Activated naive CD4-positive, alpha-beta T cell treated with Interleukin-2 at 50 U/mL for 16 hours (primary cell): ENCODE measurements at places on chromosomes 13 and 19.
A peak's percentile ranks its signal among the peaks of the same experiment; 100 is the strongest.

DNA sequence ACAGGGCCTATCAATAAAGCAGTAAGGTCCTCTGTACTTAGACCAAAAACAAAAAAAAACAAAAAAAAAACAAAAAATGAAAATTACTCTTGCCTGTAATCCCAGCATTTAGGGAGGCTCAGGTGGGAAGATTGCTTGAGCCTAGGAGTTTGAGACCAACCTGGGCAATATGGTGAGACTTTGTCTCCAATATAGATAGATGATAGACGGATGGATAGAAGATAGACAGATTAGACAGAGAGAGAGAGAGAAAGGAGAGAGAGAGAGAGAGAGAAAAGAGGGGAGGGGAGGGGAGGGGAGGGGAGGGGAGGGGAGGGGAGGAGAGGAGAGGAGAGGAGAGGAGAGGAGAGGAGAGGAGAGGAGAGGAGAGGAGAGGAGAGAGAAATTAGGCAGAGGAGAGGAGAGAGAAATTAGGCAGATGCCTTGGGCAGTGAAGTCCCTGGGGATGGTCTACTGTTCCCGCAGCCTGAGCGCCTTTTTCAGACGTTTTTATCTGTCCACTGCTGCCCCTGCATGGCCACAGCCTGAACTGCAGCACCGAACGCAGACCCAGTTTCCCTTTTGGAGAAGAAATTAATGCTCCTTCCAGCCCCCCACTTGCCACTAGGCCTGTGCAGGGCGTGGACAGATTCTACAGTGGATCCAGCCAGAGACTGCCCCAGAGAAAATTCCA, 9.8 kb upstream of the ZNF627 start:
- DNase-seq, result peak; percentile 81

DNA sequence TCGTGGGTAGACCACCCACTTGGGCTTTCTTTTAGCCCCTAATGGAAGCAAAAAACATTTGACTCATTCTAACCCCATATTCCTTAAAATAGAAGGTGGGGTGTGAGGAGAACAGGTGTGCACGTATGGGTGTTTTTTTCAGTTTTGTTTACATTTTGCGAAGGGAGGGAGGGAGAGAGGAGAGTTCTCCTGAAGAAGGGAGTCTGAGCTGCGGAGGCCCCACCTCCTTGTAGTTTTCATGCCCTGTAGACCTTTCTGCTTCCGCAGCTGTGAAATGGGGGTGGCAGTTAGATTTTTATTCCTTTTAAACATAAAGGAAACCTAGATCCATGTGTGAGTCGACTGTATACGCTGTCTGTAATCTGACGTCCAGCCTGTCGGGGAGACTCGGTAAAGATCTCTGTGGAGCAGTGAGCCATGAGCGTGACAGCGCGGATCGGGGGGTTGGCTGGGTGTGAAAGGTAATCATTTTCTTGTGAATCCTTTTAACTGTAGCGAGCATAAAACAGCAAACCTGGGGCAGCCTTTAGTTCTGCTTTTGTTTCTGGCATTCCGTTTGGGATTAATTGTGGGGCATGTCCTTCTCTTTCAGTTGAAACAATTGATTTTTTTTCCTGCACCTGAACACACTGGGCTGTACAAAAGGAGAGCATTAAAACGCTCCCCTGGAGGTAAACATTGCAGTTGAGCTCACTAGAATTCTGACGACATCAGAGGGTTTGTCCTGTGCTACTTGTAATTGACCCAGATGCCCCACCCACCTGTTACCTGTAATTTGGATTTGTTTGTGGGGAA, 2.3 kb downstream of the UPF1 start:
- DNase-seq, result peak; percentile 21

DNA sequence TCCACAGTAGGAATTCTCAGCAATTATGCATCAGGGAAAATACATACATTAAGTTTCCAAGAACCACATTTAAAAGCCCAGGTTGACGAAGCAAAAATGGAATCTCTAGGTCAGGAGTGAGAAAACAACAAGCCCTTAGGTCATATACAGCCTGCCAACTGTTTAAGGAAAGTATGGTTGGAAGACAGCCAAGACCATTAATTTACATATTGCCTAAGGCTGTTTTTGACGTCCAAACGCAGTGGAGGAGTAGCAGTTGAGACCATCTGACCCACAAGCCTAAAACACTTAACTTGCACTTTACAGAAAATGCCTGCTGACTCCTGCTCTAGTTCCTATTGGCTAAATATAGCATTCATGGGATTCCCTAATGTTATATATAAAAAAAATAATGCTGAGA, 299.0 kb downstream of the ITGBL1 start:
- no peak for DNase-seq

GRCh38 chr13:90868321-90868920, 479.1 kb upstream of the MIR17HG start:
- DNase-seq, result no peak

GRCh38 chr13:109873351-109874123, 87.2 kb upstream of the IRS2 start:
- DNase-seq, result no peak
